Thoracic aorta (tissue), 2 donors: ENCODE measurements at places on chromosomes 1 and 21. TPM values are rescaled to one million over a fixed set of nuclear protein-coding genes. Genes with fewer than 3 reads are reported as not detected.

The AURKAIP1 gene
- 94.5 TPM for total RNA-seq

The CCDC17 gene
- total RNA-seq: 2.2 TPM

The PADI3 gene
- total RNA-seq: not detected

The DPT gene
- total RNA-seq: 85.7 TPM

The ADIPOR1 gene
- 98.6 TPM for total RNA-seq

The MXRA8 gene
- 326 TPM for total RNA-seq

The NBPF4 gene
- not detected for total RNA-seq

The ALX3 gene
- not detected for total RNA-seq

The WDR64 gene
- total RNA-seq: not detected

The CLDN14 gene
- not detected for total RNA-seq

The SPRR2B gene
- not detected for total RNA-seq

The PALMD gene
- total RNA-seq: 23.3 TPM

The RO60 gene
- total RNA-seq: 124 TPM

The CNKSR1 gene
- 5.8 TPM for total RNA-seq

The IVL gene
- total RNA-seq: not detected

The RFX5 gene
- 51.7 TPM for total RNA-seq

The IL12RB2 gene
- total RNA-seq: 3.1 TPM

The TRIM17 gene
- 0.56 TPM for total RNA-seq

The KRTAP7-1 gene
- total RNA-seq: not detected

The PLEKHN1 gene
- 0.27 TPM for total RNA-seq

The LMOD1 gene
- total RNA-seq: 761 TPM

The NOC2L gene
- 33.8 TPM for total RNA-seq

The RYR2 gene
- 59.0 TPM for total RNA-seq
